ENCODE measurements at places on chromosomes 1 and 21. TPM values are rescaled to one million over a fixed set of nuclear protein-coding genes. Genes with fewer than 3 reads are reported as not detected.

The HUNK gene
- 2.4 TPM for total RNA-seq

DNA sequence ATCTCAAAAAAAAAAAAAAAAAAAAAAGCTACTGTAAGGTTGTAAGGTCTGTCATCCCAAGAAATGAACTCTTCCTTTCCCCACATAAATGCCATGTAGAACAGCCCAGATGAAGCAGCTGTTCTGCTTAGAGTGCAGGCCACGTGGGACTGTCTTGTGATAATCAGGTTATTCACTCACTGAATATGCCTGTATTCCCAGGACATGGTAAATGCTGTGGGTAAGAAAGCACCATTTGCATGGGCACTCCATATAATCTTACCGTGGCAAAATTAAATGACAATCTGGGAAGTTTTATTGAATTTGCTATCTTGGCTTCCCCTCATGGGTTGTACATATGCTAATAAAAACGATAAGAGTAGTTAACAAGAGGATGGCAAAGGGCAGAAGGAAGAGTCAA lies 13.8 kb downstream of the RGS5 start:
- H3K4me1 ChIP-seq = no peaks in the 10 kb centered on the region
- no peak overlapping the region for H3K4me3 ChIP-seq
- DNase-seq = no peak
- no peaks in the 10 kb centered on the region for H3K36me3 ChIP-seq
- H3K27me3 ChIP-seq = no peaks in the 10 kb centered on the region

- H3K4me1 ChIP-seq = no peaks in the 10 kb centered on the region
- no peak overlapping the region for H3K27ac ChIP-seq
- H3K36me3 ChIP-seq = no peaks in the 10 kb centered on the region
- no peak overlapping the region for H3K4me3 ChIP-seq
Measured at GRCh38 chr1:169052727-169053126, 53.8 kb upstream of the ATP1B1 start.

The C1orf115 gene
- 32.6 TPM for total RNA-seq

DNA sequence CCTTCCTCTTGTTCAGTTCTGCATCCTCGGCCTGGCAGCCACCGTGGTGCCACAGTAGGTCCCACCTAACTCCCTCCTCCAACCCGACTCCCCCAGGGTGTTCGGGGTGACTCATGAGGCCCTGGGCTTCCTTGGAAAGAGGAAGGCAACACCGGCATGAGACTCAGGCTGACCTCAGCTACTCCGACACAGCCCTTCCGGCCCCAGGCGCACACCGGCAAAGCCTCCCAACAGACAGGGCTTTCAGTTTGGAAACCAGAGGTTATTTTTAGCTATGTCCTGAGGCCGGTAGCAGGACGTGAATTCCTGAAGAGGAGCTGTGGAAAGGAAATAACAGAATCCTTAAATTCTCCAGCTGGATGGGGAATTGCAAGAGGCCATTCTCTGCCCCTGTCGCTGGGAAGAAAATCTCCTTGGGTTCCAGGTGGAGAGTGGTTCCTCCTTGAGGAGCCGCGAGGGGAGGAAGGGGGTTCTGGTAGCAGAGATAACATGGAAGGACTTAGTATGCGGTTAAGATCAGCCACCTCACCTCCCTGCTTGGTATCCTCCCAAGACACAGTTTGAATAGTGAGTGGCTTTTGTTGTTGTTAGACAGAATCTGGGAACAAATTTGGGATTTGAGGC lies 24.4 kb downstream of the PLXNA2 start:
- H3K4me1 ChIP-seq = peaks cover 77% of the 10 kb centered on the region
- peaks cover 7% of the 10 kb centered on the region for H3K36me3 ChIP-seq
- peak; percentile 73 for DNase-seq
- peak overlapping the region; percentile 80 for H3K27ac ChIP-seq
- no peaks in the 10 kb centered on the region for H3K27me3 ChIP-seq

- peak overlapping the region; percentile 39 for H3K27ac ChIP-seq
- H3K36me3 ChIP-seq = no peaks in the 10 kb centered on the region
- no peak for DNase-seq
- peaks cover 13% of the 10 kb centered on the region for H3K4me1 ChIP-seq
- no peaks in the 10 kb centered on the region for H3K27me3 ChIP-seq
Measured at GRCh38 chr1:8510041-8510823, 192.3 kb downstream of the SLC45A1 start.

DNA sequence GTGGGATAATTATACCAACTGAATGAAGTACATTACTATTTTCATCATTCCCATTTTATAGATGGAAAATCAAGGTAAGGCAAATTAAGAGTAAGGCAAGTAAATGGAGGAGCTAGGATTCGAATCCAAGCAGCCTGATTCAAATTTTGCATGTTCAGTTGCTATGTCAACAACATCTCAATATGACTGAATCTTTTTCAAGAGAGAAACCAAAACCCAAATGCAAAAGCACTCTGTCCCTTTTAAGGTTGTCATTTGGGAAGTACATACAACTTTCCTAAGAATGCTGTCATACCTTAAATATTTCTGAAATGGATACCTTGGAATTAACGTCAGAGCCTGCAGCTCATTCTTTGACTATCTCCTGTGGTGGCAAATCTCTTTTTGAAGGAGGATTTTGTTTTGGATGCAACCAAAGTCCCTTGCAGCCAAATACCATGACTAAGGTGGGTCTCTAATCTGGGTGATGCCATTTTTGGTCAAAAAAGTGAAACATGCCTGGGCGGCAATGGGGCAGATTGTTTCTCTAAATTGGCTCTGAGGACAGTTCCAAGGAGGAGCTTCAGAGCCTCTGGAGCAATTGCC lies 25.4 kb downstream of the ADAMTS1 start:
- no peak overlapping the region for H3K27ac ChIP-seq
- no peak overlapping the region for H3K4me3 ChIP-seq
- no peaks in the 10 kb centered on the region for H3K36me3 ChIP-seq
- H3K4me1 ChIP-seq = no peaks in the 10 kb centered on the region
- no peak for DNase-seq

Data from upper lobe of left lung (tissue), 6 donors.